MG63 (cell line): ENCODE measurements at places on chromosomes 4 and X.

DNA sequence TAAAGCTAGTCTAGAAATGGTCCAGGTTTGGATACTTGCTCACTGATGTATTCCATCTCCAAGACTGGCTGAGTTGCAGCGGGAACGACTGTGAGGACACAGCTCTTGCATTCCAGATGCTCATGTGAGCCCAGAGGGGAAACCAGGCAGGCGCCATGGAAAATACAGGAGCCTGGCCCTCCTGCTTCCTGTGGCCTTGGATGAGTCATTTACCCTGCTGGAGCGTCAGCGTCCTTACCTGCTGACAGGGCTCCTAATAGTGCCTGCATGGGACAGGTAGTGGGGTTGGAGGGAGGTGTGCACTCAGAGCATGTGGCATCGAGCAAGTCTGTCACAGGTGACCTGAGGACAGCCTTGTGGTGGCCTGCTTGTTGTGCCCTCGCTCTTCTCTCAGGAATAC, 69.4 kb downstream of the NSG1 start:
- no peak for DNase-seq

DNA sequence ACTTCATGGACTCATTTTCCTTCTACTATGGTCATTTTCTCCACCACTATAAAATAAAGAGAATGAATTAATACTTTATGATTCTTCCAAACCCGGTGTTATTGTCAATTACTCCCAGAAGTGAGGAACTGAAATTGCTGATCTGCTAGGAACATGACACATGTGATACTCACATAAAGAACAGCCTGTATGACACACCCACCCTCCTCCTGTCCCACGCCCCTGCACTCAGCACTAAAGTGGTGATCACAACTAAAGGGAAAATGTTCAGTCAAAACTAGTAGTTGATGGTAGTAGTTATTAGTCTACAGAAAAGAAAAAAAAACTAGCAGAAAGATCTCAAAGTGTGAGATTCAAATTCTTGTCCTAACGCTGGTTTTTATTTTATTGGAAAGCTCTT, 1508.3 kb downstream of the RAPGEF2 start:
- no peak for DNase-seq

DNA sequence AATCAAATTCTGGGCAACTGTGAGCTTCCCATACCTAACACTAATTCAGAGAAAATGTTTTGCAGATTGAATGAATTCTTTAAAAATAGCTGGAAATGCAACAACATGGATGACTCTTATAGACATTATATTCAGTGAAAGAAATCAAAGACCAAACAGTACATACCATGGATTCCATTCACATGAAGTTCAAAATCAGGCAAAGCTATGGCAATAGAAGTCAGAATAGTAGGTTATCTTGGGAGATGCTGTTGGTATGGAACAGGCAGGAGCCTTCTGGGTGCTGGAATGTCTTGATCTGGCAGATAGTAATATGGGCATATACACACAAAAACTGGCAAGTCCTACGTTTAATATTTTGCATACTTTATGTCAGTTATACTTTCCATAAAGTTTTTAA, 25.5 kb upstream of the CBLL2 start:
- DNase-seq: peak; percentile 5

DNA sequence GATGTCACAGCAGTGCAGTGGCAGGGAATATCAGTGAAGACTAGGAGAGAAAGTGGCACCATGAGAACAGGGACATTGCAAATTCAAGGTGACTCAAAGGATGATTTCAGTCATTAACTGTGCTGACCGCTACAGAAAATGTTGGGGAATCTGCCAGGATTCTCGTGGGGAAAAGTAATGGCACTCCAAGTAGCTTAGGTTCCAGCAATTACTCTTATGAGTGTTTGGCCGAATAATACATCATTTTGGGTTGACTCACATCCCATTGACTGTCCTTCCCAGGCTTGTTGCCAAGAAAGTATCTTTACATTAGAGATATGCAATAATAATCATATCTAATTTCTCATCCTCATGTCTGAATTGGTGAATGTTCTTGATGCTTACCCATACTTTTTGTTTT, 1411.1 kb upstream of the PCDH7 start:
- peak; percentile 66 for DNase-seq

GRCh38 chr4:159400558-159401225, 297.8 kb downstream of the RAPGEF2 start:
- no peak for DNase-seq

GRCh38 chr4:145929415-145930178, 9.0 kb downstream of the ZNF827 start:
- no peak for DNase-seq

DNA sequence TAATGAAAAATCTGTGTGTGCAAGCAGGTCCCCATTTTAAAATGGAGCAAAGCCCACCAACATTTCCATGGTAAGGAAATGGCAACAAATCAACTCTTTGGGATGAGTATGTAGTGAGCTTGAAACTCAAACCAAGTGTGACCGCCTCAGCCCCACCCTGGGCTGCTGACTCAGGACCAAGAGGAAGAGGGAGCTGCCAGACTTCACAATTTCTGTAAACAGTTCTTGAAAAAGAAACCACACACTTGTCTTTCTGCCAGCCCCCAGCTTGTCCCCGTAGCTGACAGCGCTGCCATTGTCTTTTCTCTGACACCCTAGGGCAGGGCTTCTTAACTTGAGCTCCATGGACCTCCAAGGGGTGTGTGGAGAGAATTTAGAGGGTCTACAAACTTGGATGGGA, 10.3 kb downstream of the RTL5 start:
- peak; percentile 81 for DNase-seq

DNA sequence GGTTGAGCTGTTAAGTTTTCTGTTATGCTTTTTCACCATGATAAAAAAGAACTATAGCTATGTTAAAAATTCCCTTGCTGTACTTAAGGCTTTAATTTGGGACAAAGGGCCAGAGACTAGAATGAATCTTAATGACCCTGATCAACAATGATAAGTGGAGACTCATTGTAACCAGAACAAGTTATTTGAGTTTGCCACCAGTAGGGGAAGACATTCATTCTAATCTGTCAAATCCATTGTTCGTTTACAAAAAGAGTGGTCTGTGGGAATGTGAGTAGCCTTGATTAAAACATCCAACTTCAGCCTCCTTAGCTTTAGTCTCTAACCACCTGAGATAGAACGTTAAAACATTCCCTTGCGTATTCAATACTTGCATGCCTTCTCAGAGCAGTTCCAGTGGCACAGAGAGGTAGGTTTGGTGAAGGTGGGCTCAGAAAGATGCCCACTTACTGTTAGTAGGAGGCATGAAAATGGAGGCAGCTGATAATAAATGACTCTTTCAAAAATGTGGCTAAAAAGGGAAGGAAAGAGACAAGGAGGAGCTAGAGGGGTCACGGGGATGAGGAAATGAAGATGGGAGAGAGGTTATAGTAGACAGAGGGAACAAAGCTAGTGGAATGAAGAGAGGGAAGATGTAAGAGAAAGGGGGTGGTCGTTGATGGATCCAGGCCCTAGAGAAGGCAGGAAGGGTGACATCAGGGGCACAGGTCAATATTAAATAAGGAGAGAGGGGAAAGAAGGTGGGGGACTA, 66.2 kb downstream of the EGF start:
- DNase-seq: no peak

DNA sequence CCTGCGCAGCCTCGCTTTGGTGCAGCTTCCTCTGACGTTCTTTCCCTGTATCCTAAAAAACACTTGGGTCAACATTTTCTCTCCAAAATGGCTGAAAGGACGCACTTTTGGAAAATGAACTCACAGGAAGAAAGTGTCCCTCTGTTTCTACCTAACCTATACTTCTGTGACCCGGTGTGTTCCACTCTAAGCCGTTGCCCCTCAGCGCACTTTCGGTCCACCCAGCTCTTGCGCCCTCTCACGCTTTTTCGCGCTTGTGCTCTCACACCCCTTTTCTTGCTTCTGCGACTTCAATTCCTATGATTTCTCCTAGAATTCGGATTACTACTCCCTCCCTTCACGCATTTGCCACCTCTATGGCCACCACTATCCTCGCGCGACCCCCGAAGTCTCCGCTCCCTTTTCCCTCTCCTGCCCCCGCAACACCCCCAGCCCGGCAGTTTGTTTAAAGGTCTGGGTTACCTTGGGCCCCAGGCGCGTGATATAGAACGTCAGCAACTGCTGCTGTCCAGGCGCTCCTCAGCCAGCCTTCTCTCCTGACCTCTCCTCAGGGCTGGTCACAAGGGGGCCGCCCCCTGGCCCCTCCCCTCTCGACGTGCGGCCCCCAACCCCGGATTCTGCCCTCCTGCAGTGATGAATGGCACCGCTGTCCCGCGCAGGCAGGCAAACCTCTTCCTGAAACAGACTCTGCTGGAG, at the start of gene USP51:
Gene USP51, minus strand, starts transcription at position 535 of the 696 bp plus-strand sequence. CDS start 909 bp downstream, outside the sequence.
- peak; percentile 2 for DNase-seq

- no peak for DNase-seq
Observed at GRCh38 chrX:65976161-65976560, 63.7 kb downstream of the VSIG4 start.

DNA sequence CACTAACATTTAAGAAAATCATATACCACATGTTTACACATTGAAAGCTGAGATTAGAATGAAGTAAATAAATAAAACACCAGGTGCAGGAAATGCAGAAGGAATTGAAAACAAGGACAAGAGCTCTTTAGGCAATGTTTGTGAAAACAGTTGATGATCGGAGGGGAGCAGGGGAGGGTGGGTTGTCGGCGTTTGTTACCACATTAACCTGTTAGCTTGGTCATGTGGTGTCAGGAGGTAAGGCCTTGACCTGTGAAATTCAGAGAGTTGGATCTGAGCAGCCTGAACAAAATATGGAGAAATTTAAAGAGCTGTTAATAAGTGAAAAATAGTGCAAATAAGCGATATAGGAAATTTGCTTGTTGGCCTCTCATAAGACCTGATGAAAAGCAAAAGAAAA, 759.9 kb downstream of the PDHA2 start:
- DNase-seq: no peak

- no peak for DNase-seq
Observed at GRCh38 chr4:142809559-142809958, 36.5 kb downstream of the INPP4B start.
